ENCODE measurements at places on chromosomes 2 and 18. TPM values are rescaled to one million over a fixed set of nuclear protein-coding genes. Genes with fewer than 3 reads are reported as not detected.

Gene GPAT2
- 5.3 TPM for total RNA-seq

Gene REG3G
- not detected for total RNA-seq

DNA sequence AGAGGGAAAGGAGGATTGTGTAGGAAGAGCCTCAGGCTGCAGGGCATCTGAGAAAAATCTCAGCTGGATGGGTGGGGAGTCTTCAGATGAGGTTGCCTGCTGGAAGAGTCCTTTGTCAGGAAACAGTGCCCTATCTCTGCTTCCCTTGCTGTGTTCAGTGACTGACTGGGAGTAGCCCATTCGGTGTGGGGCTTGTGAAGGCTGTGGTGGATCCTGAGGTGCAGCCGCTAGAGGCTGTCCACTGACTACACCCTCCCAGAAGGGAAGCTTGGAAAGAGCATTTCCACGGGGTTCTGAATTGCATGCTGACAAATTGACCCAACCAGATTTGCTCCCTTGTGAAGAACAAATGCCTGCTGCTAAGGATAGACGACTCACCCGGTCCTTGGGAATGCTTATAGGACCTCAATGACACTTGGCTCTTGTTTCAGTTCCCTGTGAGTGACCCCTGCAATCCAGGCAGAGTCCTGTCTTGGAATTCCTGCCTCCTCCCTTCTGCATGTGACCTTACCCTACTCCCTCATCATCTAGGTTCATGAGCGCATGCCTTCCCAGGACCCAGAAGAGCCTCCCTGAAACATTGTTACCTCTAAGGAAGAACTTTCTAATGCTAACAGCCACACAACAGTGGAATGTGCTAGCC lies 109.7 kb upstream of the FAM136A start:
- H3K27ac ChIP-seq, result no peak overlapping the region
- H3K4me3 ChIP-seq, result no peak overlapping the region
- no peaks in the 10 kb centered on the region for H3K27me3 ChIP-seq
- no peaks in the 10 kb centered on the region for H3K4me1 ChIP-seq

- no peak for DNase-seq
- H3K36me3 ChIP-seq, result no peaks in the 10 kb centered on the region
- peaks cover 13% of the 10 kb centered on the region for H3K4me1 ChIP-seq
- H3K27ac ChIP-seq, result no peak overlapping the region
- no peak overlapping the region for H3K4me3 ChIP-seq
- H3K27me3 ChIP-seq, result no peaks in the 10 kb centered on the region
Measured at GRCh38 chr2:1704631-1705556, 39.4 kb downstream of the PXDN start.

Gene MC2R
- not detected for total RNA-seq

- peak; percentile 4 for DNase-seq
- H3K36me3 ChIP-seq, result no peaks in the 10 kb centered on the region
- no peak overlapping the region for H3K27ac ChIP-seq
Measured at GRCh38 chr2:92073036-92073814, 2798.0 kb upstream of the TEKT4 start.

DNA sequence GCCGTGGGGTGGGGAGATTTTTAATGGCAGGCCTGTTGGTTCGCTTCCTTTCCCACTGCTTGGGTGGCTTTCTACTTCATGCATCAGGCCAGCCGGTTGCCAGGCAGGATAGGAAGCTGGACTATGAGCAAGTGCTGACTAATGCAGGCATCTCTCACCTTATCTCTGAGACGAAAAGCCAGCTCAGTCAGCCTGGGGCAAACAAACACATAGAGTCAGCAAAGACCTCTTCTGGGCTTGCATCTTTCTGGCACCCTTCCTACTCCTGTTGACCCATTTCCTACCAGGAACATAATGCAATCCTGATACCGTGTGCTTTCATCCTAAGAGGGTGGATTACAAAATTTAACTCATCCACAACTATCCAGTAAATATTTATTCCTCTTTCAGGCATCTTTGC lies 416.6 kb upstream of the MEX3C start:
- no peak for DNase-seq
- H3K27ac ChIP-seq, result no peak overlapping the region
- H3K4me3 ChIP-seq, result no peak overlapping the region
- no peaks in the 10 kb centered on the region for H3K27me3 ChIP-seq
- H3K4me1 ChIP-seq, result no peaks in the 10 kb centered on the region
- H3K36me3 ChIP-seq, result no peaks in the 10 kb centered on the region

DNA sequence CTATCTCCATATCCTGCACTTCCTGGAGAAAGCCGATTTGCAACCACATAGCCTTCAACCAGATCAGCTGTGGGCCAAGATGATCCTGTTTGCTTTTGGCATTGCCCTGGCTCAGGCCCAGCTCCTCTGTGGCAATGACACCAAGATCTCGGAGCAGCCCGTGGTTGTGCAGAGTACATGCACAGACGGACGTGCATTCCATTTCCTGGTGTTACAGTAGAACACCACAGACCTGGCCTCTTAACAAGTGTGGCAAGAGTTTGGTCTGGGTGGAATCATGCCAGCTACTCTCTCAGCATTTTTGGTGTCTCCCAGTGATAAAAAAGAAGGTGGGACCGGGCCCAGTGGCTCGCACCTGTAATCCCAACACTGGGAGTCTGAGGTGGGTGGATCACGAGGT lies 20.0 kb downstream of the MALT1 start:
- no peaks in the 10 kb centered on the region for H3K36me3 ChIP-seq
- no peaks in the 10 kb centered on the region for H3K4me1 ChIP-seq
- no peak overlapping the region for H3K4me3 ChIP-seq
- no peak for DNase-seq

DNA sequence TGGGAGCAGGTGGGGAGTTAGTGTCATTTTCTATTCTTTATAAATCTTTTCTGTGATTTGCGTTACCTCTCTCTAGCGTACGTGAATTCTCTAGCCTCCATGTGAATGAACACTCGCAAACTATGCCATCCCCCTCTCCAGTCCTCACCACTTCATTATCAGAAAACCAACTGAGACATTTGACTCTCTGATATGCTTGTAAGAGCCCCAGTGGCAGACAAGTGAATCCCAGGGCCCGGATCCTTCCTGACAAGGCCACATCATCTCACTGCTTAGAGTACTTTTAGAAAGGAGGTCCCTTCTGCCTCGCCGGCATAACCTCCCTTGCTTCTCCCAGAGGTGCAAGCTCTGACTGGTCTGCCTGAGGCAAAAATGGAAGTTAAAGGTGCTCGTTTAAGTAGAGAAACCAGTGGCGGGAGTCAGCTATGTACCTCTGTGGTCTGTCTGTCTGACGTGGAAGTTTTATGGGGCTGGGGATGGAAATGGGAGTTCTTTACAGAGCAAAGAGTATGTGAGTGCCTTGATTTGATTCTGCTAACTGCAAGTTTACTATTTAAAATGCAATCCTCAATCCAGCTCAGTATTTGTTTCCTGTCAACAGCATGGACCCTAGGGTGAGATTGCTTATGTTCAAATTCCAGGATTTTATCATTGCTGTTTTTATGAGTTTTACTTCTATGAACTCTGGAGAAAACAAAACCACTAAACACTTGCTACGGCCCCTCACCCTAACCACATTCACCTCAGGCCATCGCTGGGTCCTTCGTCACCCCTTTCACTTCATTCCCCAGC lies 114.9 kb upstream of the MSTN start:
- DNase-seq, result no peak
- no peak overlapping the region for H3K27ac ChIP-seq
- no peaks in the 10 kb centered on the region for H3K4me1 ChIP-seq
- no peak overlapping the region for H3K4me3 ChIP-seq
- no peaks in the 10 kb centered on the region for H3K27me3 ChIP-seq

- H3K27me3 ChIP-seq, result no peaks in the 10 kb centered on the region
- DNase-seq, result no peak
- peak overlapping the region; percentile 16 for H3K4me3 ChIP-seq
- no peaks in the 10 kb centered on the region for H3K4me1 ChIP-seq
Measured at GRCh38 chr18:55998071-55998522, 410.1 kb upstream of the TCF4 start.

Gene SNED1
- 18.5 TPM for total RNA-seq

DNA sequence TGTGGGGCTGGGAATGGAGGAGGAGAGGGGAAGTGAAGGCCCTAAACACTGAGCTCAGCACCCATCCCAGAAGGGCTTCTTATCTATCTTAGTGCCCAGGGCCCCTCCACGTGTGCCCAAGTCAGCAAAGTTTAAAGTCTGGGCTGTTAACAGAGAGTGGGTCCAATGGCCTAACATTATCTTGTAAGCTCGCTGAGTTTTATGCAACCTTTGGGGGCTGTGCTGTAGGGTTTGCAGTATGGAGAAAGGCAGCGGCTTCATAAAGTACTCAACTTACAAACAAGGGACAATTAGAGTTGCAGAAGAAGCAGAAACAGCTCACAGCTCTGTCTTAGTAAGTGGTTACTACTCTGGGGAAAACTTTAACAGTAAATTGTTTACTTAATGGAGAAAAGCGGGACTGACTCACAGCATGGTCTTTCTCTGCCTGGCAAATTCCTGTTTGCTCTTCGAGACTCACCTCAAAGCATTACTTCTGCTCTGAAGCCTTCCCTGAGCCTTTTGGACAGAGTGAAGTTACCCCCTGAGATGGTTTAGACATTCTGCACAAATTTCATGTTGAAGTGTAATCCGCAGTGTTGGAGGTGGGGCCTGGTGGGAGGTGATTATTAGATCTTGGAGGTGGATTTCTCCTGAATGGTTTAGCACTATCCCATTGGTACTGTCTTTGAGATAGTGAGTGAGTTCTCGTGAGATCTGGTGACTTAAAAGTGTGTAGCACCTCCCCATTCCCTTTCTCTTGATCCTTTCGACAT lies 9.0 kb downstream of the ENOSF1 start:
- no peak overlapping the region for H3K4me3 ChIP-seq
- H3K27me3 ChIP-seq, result no peaks in the 10 kb centered on the region
- DNase-seq, result peak; percentile 37

- no peaks in the 10 kb centered on the region for H3K4me1 ChIP-seq
- no peak for DNase-seq
- H3K27ac ChIP-seq, result no peak overlapping the region
- H3K36me3 ChIP-seq, result no peaks in the 10 kb centered on the region
Measured at GRCh38 chr18:37084912-37085311, 256.0 kb downstream of the KIAA1328 start.

GRCh38 chr2:42613281-42614064 lies 45.0 kb downstream of the MTA3 start:
- H3K4me1 ChIP-seq, result no peaks in the 10 kb centered on the region
- H3K27me3 ChIP-seq, result no peaks in the 10 kb centered on the region
- no peak overlapping the region for H3K4me3 ChIP-seq
- H3K36me3 ChIP-seq, result no peaks in the 10 kb centered on the region
- no peak overlapping the region for H3K27ac ChIP-seq

Gene DUSP19
- total RNA-seq, result 1.3 TPM

DNA sequence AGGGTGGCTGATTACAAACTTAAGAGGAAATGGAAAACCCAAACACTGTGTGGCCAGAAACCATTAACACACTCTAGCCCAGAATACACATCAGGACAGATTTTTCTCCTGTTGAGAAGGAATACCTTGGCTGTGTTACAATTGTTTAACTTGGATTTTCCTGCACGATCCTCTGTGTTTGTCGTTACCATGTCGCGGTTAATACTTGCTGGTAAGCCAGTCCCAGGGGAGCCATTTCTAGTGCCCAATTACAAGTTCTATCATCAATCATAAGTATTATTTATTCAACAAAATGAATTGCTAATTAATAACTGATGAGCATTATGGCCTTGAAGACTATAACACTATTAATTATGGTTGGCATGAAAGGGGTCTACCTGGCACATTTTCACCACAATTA lies 146.8 kb downstream of the LNPK start:
- no peak for DNase-seq
- H3K27me3 ChIP-seq, result no peaks in the 10 kb centered on the region
- no peaks in the 10 kb centered on the region for H3K36me3 ChIP-seq
- no peaks in the 10 kb centered on the region for H3K4me1 ChIP-seq
- no peak overlapping the region for H3K4me3 ChIP-seq

DNA sequence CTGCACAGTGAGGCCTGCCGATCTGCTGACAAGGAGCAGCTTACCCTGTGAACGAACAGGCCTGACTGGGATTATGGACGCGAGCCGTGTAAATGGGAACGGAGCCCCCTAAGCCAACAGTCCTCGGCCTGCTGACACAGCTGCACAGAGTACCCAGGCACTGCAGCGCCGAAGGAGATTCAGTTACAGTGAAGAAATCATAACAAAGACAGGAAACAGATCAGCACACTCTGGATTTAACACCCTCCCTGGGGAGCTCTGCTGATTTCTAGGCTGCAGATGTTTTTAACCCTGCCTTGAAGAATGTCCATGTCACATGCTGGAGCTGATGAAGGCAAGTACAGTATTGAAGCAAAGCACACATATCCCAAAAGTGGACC lies 43.4 kb downstream of the COLEC12 start:
- peak; percentile 43 for DNase-seq
- H3K27ac ChIP-seq, result peak overlapping the region; percentile 83
- no peak overlapping the region for H3K4me3 ChIP-seq
- no peaks in the 10 kb centered on the region for H3K4me1 ChIP-seq
- H3K27me3 ChIP-seq, result no peaks in the 10 kb centered on the region

DNA sequence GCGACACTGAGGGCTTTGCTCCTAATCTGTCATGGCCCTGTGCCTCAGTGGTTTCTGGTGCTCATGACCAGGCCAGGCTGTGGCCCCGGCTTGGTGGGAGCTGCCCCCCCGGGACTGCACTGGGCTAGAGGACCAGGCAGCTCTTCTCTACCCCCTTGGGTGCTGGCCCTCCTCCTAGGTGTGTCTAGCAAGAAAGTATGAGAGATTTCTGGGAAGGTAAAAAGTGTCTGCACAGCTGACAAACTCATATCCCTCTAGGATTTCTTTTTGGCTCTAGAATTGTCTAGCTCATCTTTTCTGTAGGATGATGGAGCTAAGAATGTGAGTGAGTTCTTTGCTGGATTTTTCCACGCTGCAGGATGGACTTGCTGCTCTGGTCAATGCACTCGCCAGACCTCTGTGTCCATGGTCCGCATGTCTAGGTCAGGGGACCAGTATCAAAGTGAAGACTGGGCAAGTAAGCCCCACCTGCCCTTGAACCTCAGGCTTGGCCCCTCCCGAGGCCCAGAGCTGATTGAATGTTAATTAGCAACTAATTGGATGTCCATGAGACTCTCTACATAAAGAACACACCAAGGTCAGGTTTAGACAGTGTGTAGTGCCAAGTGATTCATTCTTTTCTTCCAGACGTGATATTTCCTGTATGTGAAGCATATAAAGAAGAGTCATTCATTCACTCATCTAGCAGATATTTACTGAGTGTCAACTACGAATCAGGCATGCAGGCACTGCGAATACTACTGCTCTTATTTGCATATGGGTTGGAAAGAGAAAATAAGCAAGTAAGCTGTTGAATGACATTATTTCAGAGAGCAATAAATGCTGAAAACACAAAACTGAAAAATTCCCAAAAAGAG lies 15.6 kb upstream of the PSD4 start:
- no peaks in the 10 kb centered on the region for H3K36me3 ChIP-seq
- H3K4me3 ChIP-seq, result no peak overlapping the region
- no peak overlapping the region for H3K27ac ChIP-seq
- no peak for DNase-seq

Gene GALNT3
- total RNA-seq, result 1.6 TPM

All from uterus (tissue), 4 donors.